ENCODE measurements at places on chromosomes 4 and X. TPM values are rescaled to one million over a fixed set of nuclear protein-coding genes. Genes with fewer than 3 reads are reported as not detected.

PROM1 gene
- not detected for total RNA-seq

- no peak for DNase-seq
Observed at GRCh38 chr4:37008199-37008598, 236.3 kb upstream of the NWD2 start.

- DNase-seq = no peak
Observed at GRCh38 chr4:158930639-158930972, 161.8 kb downstream of the FNIP2 start.

GRCh38 chr4:135538698-135539097 lies 1337.1 kb upstream of the PABPC4L start:
- no peak for DNase-seq

GRCh38 chrX:53320543-53321229 lies 39.3 kb upstream of the IQSEC2 start:
- no peak for DNase-seq

DNA sequence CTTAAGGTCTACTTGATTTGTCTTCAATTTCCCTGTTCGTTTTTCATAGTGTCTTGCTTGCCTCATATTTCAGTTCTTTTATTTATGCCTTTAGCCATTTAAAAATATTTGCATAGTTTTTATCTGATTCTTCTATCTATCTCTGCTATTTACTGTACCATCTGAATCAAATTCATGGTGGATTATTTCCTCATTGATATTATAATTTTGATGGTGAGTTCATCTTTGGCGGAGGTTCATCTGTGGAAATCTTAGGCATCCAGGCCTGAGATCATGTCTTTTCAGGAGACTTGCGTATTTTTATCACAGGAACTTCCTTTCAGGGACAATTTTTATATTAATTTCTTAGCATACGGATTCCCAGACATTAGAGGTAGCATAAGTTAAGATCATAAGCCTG lies 275.2 kb downstream of the STPG2 start:
- DNase-seq = no peak

PRRG3 gene
- total RNA-seq = not detected

- DNase-seq = no peak
Observed at GRCh38 chr4:10891866-10892265, 207.3 kb upstream of the CLNK start.

- DNase-seq = no peak
Observed at GRCh38 chrX:100658941-100659381, 15.0 kb downstream of the SRPX2 start.

- DNase-seq = no peak
Observed at GRCh38 chrX:115393271-115393670, 103.8 kb downstream of the LUZP4 start.

GRCh38 chr4:121783210-121783609 lies 17.9 kb upstream of the EXOSC9 start:
- no peak for DNase-seq

DNA sequence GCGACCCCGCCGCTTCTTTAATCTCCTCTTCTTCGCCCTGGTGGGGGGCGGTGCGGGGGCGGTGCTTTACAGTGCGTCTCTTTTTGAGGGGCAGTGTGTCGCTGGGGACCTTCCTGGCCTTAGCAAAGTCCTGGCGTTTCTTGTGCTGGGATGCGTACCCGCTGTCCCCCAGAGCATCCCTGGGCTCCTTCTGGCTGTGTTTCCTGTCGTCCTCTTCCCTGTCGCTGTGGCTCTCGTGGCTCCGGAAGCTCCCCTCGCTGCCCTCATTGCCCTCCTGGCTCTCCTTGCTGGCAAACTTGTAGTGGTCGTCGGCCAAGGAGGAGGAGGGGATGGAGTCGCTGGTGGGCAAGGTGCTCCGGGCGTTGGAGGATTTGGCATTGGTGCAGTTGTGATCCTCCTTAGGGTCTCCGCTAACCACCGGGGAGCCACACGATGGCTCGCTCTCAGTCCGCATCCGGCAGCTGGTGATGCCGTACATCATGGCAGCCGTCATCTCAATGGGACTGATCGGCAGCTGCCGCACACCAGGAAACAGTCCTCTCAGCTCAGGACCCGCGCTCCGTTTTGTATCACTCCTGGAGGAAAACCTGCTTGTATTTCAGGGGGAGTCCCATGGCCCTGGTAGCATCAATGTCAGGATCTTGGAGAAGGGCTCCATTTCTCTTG lies 30.4 kb upstream of the TMSB15A start:
- no peak for DNase-seq

- no peak for DNase-seq
Observed at GRCh38 chrX:96576368-96576767, 108.3 kb upstream of the DIAPH2 start.

DNA sequence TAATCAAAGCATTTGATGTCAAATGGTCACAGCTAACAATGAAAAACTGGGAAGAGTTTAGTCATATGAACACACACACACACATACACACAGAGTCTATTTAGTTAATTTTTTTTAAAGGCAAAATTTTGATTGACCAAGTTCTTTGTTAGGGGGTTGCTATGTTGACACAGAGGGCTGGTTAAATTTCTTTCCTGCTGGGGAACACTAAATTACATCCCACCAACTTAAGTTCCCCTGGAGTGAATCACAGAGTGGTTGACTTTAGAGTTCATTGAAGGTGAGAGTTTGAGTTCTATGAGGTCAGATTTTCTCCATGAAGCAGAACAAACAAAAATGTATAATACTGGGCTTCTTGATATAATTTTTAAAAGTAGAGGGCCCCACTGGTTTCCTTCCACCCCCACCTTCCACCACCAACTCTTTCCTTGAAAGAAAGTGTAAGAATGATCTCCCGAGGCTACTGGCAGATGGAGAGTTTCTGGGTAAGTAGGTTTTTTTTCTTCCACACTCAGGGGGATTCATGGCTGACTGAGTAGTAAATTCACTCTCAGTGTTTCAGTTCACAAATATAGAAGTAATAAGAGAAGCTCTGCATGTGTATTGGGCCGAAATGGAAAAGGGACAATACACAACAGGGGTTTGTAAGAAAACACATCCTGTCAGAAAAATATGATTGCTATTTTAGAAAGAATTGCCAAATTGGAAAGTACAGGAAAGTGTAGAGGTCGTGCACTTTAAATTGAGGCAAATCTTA lies 917.0 kb upstream of the LCORL start:
- no peak for DNase-seq

TMLHE gene
- total RNA-seq = 5.2 TPM

BTK gene
- total RNA-seq = 1.3 TPM

DNA sequence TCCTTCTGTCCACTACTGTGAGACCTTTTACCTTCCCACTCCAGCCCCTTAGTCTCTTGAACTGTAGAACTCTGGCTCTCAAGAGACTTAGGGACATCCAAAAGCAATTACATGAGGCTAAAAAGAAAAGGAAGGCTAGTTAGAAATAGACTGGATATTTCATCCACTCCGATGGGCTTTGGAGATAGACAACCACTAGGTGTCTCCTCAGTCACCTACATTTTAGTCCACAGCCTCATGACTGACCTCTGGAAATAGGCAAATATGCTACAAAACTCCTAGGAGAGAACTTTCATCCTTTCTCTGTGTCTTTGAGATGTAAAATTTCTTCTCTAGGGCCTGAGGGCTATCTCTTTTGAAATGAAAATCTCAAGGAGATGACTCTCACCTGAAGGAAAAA lies 45.1 kb upstream of the LAMP2 start:
- no peak for DNase-seq

BEX5 gene
- total RNA-seq = 14.4 TPM

DNA sequence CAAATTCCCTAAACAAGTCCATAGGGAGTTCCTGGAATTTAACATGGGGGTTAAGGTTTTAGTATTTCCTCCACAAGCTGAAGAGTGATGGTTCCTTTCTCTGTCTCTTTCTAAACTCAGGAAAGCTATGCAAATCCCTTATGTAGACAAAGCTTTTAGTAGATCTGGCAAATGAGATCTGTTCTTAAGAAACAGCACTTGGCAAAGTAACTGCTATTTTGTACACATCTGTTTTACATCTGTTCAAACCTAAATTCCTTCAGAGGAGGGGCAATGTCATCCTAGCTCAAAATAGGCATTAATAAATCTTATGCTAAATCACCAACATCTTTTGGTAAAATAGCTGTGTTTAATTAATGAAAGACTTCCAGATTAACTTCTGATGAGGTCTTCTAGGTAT lies 137.8 kb upstream of the TBC1D9 start:
- no peak for DNase-seq

RNF212 gene
- 5.1 TPM for total RNA-seq

All from CD8-positive, alpha-beta T cell (primary cell).